GM23338 (cell line): ENCODE measurements at places on chromosomes 5 and 9. TPM values are rescaled to one million over a fixed set of nuclear protein-coding genes. Genes with fewer than 3 reads are reported as not detected.
A peak's percentile ranks its signal among the peaks of the same experiment; 100 is the strongest.

DNA sequence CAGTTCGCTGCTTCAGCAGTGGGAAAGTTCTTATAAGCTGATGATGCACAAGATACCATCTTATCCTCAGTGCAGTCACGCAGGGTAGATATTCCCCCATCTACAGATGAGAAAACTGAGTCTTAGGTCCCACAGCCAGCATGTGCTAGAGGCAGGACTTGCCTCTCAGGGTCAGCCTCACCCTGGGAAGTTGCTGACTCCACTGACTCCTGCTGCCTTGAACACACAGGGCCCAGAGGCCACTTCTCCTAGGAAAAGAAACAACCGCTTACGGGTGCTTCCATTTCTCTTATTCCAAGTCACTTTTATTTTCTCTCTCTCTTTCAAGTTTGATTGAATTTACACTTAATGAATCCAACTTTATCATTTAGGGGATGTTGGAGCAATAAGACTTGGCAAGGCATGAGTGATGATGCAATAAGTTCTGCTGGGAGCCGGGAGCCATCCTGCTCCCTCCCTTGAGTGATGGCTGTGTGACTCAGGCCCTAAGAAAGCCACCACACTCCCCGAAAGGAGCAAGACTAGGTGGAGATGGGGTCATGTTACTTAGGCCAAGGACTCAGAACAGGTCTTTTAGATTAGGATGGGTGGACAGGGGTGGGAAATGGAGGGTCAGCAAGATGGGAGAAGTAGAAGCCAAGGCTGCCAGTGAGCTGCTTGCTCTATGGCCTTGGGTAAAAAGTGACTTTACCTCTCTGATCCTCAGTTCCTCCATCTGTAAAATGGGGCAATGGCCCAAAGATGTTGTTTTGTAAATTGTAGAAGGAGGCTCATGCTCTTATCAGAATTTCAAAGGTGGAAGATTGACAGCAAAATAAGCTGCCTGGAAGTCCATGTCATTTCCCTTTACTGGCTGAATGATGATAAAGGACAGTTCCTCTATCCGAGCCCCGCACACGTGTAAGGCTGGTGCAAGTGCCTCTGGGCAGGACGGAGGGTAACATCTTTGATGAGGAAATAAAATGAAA lies 67.4 kb upstream of the ZNF618 start:
- no peak for DNase-seq

Gene PCDHGA5
- total RNA-seq = 2.9 and 3.1 TPM in 2 replicates

Gene ANKRD34B
- total RNA-seq = 1.5 and 2.9 TPM in 2 replicates

Gene EIF4EBP3
- 2.4 TPM in 1 of 2 replicates, not detected in the other for total RNA-seq

Gene C9orf50
- total RNA-seq = not detected in 2 replicates

Gene BARHL1
- total RNA-seq = not detected in 2 replicates

DNA sequence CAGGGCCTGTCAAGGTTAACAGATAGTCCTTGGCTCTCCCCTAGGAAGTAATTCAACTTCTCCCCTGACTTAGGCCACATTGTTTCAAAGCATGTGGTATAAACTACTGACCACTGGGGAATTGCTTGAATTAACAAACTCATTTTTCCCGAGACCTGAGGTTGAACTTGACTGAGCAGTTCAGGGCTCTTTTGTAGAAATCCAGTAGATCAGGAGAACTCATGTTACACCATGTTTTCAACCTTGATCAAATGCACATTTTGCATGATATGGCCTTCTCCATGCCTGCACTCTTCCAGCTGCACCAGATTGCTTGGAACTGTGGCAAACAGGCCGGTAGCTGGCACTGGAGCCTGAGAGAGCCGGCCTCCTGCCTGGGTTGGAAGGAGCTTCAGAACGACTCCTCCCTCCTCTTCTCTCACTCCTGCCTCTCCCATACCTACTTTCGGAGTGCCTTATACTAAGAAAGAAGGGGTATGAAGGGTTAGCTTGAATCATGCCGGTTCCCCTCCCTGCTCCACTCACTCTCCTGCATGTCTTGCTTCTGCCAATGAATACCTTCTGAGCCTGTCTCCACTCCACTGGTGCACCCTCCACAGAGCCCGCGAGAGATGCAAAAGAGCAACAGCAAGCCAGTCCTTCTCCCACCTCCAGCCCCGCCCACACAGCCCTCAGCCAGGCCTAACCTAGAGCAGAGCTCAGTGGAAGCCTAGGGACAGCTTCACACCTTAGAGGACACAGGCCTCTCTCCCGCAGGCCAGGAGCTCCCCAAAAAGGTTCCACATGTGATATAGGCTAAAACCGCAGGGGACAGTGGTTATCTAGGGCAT lies 159.4 kb downstream of the MACROH2A1 start:
- DNase-seq = no peak

- no peak for DNase-seq
These were observed 26.6 kb upstream of the CRB2 start for GRCh38 chr9:123329329-123329955.

DNA sequence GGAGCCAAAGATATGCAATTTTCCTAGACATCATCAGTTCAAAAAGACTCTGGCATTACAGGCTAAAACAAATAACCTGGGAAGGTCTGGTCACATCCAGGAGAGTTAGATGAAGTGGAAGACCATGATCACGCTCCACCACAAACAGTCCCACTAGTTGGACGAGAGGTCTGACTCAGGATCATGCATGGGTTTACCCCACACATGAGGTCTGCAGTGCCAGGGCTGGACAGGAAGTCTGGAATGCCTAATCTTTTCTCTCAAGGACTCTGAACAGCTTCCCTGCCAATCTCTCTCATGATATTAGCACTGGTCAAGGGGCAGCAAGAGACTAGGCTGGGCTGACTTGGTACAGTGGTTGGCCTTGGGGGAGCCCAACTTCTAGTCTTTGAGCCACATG lies 7.1 kb downstream of the PRUNE2 start:
- DNase-seq = no peak

Gene SPATA9
- total RNA-seq = not detected in 2 replicates

DNA sequence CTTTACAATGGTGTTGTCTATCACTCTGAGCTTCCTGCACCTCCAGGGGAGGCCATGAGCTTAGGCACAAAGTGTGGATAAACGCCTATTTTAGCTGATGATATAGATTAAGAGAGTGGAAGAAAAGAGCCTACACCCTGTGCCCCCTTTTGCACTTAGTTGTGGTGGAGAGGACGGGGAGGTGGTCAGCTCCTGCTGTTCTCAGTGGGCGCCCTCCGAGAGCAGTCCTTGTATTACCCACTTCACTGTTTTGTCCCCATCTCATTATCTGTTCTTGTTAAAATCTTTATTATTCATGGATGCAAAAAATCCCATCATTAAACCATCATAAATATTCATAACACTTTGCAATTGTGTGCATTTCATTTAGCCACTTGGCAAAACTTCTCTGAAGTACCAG lies 303.3 kb downstream of the EFNA5 start:
- DNase-seq = no peak

DNA sequence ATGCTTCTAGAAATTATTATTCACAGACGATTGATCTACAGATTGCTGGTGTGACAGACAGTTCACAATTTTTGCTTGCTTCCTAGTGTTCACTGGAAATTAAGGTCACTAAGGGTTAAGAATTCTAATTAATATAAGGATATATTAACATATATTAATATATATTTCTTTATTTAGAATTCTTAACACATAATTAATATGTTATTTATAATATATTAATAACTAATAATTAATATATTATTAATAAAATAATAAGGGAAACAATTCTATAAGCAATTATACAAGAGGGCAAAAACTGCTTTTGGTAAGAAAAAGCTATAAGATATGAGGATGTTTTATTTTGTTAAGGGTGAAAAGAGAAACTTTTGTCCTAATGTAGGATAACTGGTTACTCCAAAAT lies 56.3 kb downstream of the PDE6A start:
- no peak for DNase-seq

Gene ZSWIM6
- 6.0 and 6.6 TPM in 2 replicates for total RNA-seq

DNA sequence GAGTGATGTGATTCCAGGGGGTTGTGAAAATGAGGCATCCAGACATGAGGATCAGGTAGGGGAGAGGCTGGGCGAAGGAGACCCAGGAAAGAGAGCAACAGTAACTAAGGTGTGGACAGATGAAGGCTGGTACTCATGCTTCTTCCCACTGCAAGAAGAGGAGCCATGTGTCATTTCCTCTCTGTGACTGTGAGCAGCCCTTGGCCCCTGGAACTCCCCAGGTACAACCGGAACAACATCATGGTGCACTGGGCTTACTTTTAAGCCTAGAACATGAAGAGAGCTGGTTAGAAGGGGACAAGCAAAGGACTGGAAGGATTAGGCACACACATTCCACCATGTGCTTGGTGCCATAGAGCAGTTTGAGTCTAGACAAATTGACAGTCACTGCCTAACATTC lies 10.9 kb upstream of the IL12B start:
- DNase-seq = no peak

DNA sequence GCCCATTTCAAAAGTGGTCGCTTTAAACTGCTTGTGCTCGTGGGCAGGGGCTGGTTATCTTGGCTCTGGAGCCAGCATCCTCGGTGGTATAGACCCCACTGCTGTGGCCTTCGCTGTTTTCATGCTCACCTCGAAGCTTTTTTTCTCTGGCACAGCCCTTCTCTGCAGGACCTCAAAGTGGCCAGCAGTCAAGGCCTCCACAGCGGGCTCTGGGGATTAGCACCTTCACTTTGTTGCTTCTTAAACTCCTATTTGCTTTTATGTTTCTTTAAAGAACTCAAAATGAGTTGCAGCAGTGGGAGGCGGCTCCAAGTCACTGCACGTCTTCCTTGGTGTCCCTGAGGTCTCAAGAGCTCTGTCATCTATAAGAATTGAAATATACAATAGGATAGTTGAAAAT lies 165.1 kb downstream of the CACNA1B start:
- DNase-seq = no peak

DNA sequence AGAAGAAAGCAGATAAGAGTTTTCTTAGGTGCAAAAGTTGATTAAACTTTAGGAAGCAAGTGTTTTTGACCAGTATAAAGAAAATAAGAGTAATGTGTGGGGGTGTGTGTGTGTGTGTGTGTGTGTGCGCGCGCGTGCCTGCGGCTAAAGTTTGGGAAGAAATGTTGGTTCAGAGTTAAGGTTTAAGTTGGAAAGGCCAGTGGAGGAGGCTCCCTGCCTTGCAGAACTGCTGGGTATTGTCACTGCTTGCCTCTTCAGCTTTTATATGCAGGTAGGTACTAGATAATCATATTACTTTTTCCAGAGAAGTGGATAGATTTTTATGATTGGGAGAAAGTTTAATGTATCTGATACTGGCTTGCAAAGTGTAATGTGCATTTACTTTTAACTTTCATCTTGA lies 2.0 kb downstream of the PIK3R1 start:
- no peak for DNase-seq

Gene CENPK
- total RNA-seq = 50.2 and 54.9 TPM in 2 replicates

DNA sequence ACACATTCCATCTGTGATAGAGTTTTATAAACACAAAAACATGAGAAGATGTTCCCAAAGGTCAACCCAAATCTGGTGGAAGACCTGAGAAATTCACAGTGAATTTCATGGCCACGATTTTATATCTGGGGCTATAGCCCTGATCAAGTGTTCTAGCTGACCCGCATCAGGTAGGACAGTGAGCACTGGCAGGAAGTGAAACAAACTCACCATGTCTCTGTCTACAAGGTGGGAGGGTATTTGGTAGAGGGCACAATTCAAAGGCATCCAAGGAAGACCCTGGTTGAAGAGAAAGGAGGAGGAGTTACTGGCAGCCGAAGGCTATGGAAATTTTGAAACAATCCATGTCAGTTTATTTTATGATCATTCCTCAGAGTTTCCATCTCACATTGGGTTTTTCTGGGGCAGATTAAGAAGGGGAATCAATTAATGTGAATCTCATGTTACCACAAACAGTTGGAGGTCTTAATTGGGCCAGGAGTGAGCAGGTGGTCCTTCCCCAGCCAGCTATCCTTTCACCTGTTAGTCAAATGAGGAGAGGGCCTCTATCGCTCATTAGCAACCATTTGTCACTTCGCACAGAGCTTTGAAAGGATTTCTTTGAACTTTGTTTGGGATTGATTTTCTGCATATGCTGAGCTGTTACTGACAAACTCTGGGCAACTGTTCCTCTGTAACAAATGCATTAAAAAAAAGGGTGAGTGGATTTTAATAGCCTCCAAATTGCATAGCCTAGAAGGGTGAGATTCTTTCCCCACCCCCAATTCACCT lies 612.0 kb upstream of the CLINT1 start:
- no peak for DNase-seq

Gene SHROOM1
- total RNA-seq = 4.3 and 5.4 TPM in 2 replicates

- DNase-seq = no peak
These were observed 104.5 kb upstream of the ICE1 start for GRCh38 chr5:5317976-5318375.

DNA sequence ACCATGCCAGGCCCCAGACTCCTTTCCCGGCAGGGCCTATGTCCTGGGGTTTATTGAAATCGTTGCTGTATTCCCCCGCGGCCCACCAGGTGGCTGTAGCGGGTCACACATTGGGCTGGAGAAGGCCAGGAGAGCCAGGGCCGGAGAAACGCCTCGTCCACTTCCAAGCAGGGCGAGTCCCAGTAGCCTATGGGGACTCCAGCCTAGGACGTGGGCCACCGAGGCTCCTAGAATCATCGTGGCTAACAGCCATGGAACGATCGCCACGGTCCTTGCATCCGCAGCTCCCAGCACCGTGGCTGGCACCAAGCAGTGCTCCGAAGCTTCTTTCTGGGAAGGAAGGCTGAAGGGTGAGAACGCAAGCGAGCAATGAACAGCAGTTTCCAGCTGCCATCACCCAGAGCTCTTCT lies 87.7 kb downstream of the ENTREP1 start:
- peak; percentile 90 for DNase-seq

- DNase-seq = no peak
These were observed 92.1 kb downstream of the VCAN start for GRCh38 chr5:83563631-83564030.

DNA sequence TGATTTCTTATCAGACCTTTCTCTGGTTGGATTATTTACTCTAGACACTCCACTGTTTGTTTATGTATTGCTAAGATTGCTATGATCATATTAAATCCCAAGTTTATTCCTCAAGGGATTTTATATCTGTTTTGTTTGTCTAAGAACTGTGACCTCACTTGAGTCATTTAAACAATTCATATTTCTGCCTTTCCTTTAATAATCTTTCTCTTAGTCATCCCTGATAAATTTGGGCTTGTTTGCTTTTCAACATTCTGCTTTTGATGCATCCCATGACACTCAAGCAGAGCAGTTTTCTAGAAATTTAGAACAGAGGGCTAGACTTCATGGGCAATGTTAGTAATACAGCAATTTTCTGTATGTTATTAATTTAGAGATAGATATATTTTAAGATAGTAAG lies 231.6 kb upstream of the TNC start:
- no peak for DNase-seq

DNA sequence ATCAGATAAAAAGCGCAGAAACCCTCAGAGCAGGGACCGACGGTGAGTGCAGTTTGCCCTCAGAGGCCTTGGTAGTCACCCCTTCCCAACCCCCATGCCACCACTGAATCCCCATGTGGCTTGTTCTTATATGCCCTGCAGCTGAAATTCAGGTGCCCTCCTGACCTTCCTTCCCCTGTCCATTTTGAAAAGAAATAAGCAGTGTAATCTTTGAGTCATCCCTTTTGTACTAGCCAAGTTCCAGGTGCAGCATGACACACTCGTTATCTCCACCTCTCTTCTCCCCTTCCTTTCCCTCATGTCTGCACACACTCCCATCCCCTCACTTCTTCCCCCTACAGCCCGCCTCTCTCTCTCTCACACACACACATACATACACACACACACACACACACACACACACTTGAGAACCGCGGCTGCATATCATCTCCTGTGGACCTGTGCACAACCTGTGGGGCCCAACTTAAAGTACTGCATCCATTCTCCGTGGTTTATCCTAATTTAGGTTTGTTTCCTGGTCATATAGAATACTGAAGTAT lies 53.1 kb downstream of the SYK start:
- no peak for DNase-seq

- DNase-seq = peak; percentile 96
These were observed at the start of gene TRIM52 for GRCh38 chr5:181260720-181261319. Gene TRIM52 (minus strand): TSS chr5:181261143. CDS start chr5:181260813, 330 bp downstream.

- no peak for DNase-seq
These were observed 631 bp downstream of the B4GALT7 start for GRCh38 chr5:177600508-177601018.

Gene BHMT2
- total RNA-seq = 1.7 and 2.5 TPM in 2 replicates

Gene C5orf58
- 1.0 TPM in 1 of 2 replicates, not detected in the other for total RNA-seq
